NCI-H1092 (cell line): ENCODE measurements at places on chromosomes 16 and 17.

- DNase-seq = no peak
Measured at GRCh38 chr16:89969741-89970410, 21.3 kb downstream of the DEF8 start.

DNA sequence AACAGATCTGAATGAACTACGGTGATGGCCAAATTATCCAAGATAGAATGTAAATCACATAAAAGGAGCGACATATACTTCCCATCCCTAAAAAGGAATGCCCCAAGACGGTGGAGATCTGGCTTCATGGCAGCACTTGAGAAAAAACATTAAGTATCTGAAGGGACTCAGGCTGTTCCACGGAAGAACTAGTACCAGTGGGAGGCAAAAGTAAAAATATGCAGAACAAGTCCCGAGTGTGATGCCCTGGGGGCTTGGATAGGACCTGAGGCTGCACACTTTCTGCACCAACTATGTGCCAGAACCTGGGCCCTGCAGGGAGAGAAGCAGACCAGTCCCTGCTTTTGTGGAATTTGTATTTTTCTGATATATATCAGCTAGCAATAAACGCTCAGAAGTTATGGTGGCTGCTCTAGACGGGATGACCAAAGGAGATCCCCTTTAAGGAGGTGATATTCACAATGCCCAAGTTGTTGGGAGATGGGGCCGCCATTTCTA, 539 bp upstream of the CKLF start:
- DNase-seq = no peak

DNA sequence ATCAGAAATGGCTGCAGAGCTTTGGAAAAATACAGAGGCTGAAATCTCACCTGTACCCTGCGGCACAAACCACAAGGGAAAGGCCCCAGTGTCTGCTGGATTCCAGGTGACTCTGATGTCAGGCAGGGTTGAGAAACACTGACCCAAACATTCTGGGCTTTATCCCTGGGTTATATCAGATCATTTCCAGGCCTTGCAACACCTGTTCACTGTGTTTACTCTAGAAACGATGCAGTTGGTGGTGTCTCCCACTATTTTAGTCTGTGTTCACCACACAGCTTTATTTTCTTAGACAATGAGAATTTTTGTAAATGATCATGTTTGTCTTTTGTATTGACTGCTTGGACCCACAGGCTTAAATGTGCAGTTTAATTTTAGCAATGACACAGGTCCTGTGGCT, 151.5 kb upstream of the SDK2 start:
- no peak for DNase-seq

DNA sequence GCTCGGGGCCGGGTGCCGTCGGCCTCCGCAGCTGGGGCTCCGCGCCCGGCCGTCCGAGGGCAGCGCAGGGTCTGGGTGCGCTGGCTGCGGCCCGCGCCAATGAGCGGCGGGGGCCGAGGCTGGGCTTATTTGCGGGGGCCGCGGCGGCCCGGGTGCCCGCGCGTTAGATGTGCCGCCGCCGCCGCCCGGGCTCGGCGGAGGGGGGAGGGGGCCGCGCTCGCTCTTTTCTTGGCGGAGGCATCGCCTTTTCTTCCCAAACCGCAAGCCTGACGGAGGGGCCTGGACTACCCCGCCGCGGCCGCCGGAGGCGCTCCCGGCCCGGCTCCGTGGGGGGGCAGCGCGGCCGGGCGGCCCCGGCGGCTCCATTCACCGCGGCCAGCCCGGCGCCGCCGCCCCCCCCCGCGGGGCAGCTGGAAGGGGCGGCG, at the start of gene NOTUM:
Gene NOTUM (minus strand): TSS at position 101 of the 425 bp plus-strand sequence. CDS start 278 bp downstream, outside the sequence.
- no peak for DNase-seq

- no peak for DNase-seq
Measured at GRCh38 chr17:74426551-74427047, 5.3 kb upstream of the GPRC5C start.

- DNase-seq = no peak
Measured at GRCh38 chr16:10992112-10992511, 47.7 kb downstream of the CLEC16A start.

GRCh38 chr17:78753316-78754250, 28.5 kb downstream of the CYTH1 start:
- DNase-seq = no peak

DNA sequence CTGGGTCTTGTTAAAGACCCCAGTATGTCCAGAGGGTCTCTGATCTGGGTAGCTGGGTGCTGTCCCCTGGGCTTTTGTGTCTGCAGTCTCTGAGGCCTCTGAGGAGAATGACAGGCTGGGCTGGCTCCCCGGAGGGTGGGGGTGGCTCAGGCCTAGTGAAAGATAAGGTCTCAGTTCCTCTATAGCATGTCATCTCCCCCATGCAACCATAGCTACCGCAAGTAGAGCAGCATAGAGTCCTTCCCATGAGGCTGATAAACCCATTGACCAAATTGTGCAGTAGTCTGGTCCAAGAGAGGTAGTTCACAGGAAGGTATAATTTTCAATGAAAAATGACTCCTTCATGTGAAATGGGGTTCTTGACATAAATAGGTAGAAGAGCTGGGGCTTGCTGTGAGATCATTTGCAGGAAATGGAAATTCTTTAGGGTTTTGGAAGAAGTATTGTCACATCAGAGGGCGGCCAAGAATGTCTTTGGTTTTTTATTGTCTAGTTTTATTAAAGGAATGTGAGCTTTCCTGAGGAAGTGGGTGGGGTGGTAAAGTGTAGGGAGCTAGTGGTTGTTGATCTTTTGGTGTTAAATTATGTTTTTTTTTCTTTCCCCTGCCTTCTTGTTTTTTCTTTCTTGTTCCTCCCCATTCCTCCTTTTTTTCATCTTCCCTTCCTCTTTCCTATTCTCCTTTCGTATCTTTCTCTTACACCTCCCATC, 21.0 kb downstream of the SLC7A6OS start:
- no peak for DNase-seq

DNA sequence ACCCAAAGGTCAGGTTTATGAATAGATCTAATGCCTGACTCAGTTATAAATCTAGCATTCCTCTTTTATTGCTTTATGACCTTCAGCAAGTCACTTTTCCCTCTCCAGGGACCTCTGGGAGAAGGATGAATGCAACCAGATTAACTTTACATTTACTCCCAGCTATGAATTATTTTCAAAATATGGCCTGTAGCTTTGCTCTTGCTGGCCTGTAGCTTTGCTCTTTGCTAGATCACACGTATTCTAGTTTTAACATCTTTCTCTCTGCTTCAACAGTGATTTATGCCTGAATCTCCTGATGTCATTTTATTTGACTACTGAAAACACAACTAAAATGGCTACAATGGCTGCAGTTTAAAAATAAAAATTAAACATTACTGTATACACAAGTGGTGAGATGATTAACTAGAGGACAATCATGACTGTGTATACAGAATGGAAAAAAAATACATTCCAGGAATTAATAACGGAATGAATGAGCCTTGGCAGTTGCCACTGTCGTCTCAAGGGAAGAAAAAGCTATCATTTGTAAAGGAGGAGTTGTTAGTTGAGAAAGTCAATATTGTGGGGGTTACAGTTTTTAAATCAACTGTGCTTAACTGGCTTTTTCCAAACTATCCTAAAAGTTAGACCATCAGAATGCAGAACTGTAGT, 434.5 kb upstream of the GOT2 start:
- DNase-seq = no peak

- DNase-seq = no peak
Measured at GRCh38 chr17:18120461-18121017, 12.0 kb downstream of the MYO15A start.

GRCh38 chr16:68088130-68088972, 3.2 kb downstream of the NFATC3 start:
- DNase-seq = no peak

GRCh38 chr16:89489040-89489897, 1.1 kb downstream of the ANKRD11 start:
- DNase-seq = no peak

DNA sequence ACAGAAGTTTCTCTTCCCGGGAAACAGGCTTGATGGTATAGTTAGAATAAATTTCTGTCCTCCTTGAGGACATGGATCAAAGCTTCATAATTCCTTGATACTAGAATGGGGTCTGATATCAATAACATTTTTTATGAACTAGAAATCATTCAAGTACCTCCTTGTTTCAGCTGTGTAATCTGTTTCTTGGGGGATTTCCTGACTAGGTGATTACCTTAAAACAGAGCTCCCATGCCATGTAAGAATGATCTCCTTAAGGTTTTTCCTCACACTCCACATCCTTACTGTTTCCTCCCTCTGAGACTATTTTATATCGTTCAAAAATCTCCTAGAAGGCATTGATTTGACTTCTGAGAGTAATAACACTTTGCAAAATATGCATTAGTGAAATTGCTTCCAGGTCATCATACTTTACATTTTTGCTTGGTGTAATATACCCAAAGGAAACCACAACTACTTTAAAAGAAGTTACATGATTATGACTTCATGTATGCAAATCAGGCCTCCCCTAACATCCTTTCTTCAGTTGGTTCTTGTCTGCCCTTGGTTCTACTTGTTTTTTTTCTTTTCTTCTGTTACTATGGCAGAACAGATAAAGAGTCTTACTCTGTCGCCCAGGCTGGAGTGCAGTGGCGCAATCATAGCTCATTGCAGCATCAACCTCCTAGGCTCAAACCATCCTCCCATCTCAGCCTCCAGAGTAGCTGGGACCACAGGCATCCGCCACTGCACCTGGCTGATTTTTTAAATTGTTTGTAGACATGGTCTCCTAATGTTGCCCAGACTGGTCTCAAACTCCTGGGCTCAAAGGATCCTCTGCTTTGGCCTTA, 388.8 kb downstream of the ZFHX3 start:
- DNase-seq = no peak

DNA sequence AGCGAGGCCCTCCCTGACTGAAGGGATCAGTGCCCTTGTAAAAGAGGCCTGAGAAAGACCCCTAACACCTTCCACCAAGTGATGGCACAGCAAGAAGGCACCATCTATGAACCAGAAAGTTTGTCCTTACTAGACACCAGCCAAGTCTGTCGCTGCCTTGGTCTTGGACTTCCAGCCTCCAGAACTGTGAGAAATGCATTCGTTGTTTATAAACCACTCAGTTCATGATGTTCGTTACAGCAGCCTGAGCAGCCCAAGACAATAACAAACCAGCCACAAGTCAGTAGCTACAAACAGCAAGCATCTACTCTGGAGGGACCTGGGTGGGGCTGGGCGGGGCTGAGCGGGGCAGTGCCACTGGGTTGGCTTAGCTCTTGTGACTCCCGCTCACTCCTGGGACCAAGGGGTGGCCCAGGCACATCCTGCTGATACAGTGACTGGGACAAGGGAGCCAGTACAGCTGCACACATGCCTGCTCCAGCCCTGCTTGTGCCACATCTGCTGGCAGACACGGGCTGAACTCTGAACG, 234.9 kb downstream of the IRF8 start:
- no peak for DNase-seq

- DNase-seq = no peak
Measured at GRCh38 chr16:31270795-31271194, 11.0 kb downstream of the ITGAM start.

DNA sequence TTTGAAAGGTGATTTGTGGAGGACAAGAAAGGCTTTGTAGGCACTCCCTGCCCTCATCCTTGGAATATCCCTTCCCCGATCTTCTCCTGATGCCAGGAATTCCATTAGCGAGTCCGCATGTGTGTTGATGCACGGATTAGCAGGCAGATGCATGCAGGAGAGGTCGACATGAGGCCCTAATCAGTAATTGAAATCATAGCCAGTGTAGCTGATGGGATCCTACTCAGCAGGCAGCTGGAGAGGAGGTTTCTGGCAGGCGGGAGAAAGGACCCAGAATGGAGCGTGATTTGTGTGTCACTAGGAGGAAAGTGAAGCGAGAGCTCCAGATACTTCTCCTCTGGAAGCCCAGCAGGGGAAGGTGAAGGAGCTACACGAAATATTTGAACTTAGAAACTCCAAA, 196.3 kb upstream of the CDH11 start:
- no peak for DNase-seq

GRCh38 chr16:84709609-84710008, 9.8 kb downstream of the USP10 start:
- no peak for DNase-seq

DNA sequence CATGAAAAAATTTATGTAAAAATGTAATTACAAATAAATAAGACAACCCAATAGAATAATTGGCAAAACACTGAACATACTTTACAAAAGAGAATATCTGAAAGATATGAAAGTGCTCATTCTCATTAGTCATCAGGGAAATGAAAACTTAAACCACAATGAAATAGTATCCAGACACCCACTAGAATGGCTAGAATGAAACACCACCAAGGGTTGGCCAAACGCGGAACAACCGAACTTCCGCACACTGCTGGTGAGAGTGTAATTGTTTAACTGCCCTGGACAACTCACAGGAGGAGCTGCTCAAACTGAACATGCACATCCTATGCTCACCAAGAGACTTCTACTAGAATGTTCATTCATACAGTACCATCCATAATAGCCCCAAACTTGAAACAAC, 5.8 kb upstream of the ZDHHC7 start:
- no peak for DNase-seq

GRCh38 chr16:29729116-29729521, 16.7 kb downstream of the C16orf54 start:
- DNase-seq = peak; percentile 16

GRCh38 chr17:32870969-32871368, 6.0 kb downstream of the MYO1D start:
- DNase-seq = no peak

DNA sequence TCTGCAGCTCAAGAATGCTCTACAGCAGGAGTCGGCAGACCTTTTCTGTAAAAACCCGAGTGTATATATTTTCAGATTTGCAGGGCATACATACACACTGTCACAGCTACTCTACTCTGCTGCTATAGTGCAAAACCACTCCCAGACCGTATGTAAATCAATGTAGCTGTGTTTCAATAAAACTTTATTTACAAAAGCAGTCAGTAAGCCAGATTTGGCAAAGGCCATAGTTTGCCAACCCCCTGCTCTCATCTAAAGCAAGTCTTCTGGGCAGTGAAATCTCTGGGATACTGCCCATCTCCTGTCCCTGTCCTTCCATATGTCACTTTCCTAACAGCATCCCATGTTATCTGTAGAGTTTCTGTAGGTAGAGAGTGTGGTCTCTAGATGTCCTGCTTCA, 57.2 kb upstream of the GSG1L start:
- DNase-seq = no peak

DNA sequence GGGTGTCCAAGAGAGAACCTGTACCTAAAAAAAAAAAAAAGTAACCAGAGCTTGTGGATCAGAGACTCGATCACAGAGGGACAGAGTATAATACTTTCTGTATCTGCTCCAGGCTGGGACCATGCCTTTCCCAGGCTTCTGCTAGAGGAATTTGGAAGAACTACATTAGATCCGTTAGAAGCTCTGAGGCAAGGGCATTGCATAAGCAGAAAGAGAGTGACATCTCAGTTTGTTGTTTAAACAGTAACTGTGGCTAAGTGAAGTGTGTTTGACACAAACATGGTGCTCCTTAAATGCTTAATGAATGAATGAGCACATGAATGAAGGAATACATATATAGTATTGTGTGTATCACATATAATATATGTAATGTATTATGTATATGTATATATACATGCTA, 131.2 kb downstream of the HS3ST3B1 start:
- DNase-seq = no peak

GRCh38 chr16:11409398-11409797, 64.1 kb downstream of the RMI2 start:
- no peak for DNase-seq

GRCh38 chr16:88064889-88065746, 113.9 kb downstream of the BANP start:
- no peak for DNase-seq

GRCh38 chr17:83171661-83172060, 92.3 kb downstream of the METRNL start:
- no peak for DNase-seq
